ENCODE measurements at places on chromosomes 6 and 20. TPM values are rescaled to one million over a fixed set of nuclear protein-coding genes. Genes with fewer than 3 reads are reported as not detected.

DNA sequence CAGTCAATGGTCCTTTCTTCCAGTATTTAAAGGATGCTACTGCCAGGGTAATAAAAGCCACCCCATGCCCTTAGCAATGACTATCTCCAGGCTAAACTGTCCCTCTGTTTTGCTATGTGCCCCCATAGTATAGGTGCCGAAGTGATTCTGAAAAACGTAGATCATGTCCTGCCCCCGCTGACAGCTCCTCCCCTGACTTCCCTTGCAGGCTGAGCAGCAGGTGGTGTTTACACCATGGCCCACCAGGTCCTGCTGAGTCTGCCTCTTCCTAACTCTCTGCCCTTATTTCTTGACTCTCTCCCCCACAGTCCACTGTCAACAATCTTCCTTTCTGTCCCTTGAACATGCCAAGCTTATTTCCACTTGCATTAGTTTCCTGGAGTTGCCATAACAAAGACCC lies 352.5 kb upstream of the TSHZ2 start:
- DNase-seq = no peak

GRCh38 chr6:167669870-167670802 lies 156.6 kb upstream of the AFDN start:
- DNase-seq = no peak

GRCh38 chr20:43761386-43762340 lies 34.9 kb upstream of the GTSF1L start:
- DNase-seq = no peak

Gene GNAS-AS1
- 0.23 TPM for total RNA-seq

Gene SCUBE3
- total RNA-seq = 11.2 TPM

Gene SERPINB6
- total RNA-seq = 180 TPM

Gene IL20RA
- total RNA-seq = 0.44 TPM
